ENCODE measurements at places on chromosomes 11 and 22. TPM values are rescaled to one million over a fixed set of nuclear protein-coding genes. Genes with fewer than 3 reads are reported as not detected.

FZD4 gene
- 0.42 TPM for total RNA-seq

SCGB2A2 gene
- not detected for total RNA-seq

CCDC81 gene
- total RNA-seq = 0.84 TPM

OR4C15 gene
- not detected for total RNA-seq

PRR5L gene
- 11.2 TPM for total RNA-seq

TEX12 gene
- total RNA-seq = not detected

PAX6 gene
- 1.5 TPM for total RNA-seq

GLYAT gene
- total RNA-seq = not detected

RFPL1 gene
- not detected for total RNA-seq

- no peak for DNase-seq
Measured at GRCh38 chr22:29145321-29146072, 60.2 kb upstream of the EMID1 start.

GRCh38 chr22:41074466-41074865 is 17.9 kb upstream of the EP300 start:
- DNase-seq = no peak

- DNase-seq = no peak
Measured at GRCh38 chr22:25928038-25928437, 186.1 kb downstream of the MYO18B start.

- DNase-seq = no peak
Measured at GRCh38 chr11:26344647-26345046, 12.7 kb downstream of the ANO3 start.

DNA sequence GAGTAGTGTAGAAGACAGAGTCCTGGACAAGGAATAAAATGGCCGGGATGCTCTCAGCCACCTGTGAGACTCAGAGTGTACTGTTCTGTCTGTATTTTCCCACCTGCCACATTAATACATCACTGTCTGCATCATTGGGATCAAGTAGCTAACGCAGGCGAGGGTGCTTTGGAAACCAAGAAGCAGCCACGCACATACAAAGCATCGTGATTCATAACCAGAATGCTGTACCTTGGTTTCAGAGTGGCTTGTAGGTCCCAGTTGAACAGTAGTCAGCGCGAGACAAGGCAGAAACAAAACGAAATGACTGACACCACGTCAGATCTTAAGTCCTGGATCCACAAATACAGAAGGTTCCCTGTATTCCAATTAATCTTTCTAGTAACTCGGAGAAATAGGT is 198.3 kb downstream of the GRIK4 start:
- DNase-seq = no peak

GRCh38 chr11:74579577-74580270 is 12.7 kb upstream of the POLD3 start:
- DNase-seq = no peak

DNA sequence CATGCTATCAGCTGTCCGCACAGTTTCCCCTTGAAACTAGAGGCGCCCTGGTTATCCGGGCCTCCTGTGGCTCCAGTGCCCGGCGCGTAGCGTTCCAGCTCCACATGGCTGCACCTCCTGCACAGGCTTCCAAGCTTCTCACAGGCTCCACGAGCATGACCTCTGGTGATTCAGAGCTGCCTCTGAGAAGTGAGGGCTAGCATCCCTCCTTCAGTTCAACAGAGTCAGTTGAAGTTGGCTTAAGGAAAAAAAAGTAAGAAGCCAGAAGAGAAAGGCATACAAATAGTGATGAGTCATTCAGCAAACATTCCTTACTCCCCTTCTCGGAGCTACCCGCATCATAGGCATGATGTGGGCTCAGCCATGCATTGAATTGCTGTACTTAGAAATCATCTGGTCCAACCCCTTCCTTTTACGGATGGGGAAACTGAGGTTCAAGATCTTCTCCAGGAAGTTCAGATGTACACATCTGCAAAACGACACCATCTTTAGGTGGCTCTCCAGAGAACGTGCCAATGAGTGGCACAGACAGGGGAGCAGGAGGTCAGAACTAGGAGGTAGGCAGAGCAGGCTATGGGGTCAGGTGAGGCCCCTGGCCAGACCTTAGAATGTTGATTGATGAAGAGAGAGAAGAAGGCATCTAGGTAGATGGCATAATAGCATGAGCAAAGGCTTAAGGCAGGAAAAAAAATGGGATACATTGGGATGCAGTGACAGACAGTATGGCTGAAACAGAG is 216.3 kb upstream of the TBCEL start:
- no peak for DNase-seq

DNA sequence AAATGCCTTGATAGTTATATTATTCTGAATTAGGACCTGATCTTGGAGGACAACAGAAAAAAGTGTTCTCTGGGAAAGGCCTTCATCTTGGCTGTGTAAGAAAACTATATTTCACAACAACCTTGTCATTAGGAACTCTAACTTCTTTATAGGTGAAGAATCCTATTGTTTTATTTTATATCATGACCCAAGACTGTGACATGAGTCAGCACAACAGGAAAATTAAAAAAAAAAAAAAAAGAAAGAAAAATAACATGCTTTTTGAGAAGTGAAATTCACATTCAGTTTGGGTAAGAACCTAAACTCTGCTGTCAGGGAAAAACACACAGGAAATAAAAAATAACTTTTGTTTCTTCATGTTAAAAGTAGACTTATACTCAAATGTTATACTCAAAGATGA is 11.7 kb upstream of the FOLR2 start:
- no peak for DNase-seq

DNA sequence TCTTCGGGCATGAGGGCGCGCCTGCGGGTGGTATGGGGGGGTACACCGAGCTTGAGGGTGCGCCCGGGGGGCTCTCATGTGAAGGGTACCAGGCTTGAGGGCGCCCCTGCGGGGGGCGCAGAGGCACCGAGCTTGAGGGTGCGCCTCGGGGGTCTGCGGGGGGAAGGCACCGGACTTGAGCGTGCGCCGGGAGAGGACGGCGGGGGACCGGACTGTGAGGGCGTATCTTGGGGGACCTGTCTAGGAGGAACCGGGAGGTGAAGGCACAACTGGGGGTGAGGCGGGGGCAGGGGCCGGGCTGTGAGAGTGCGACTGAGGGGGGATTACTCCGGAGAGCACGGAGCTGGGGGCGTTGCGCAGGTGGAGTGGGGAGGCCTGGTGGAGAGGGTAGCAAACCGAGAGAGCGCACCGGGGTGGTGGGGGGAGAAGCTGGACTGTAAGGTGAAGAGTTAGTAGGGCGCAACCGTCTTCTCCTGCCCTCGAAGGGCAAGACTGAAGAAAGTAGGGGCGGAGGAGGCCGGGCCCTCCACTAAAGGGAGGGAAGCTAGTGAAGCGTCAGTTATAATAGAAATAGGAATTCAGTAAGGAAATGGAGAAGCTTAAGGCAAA is 1.1 kb upstream of the DDX6 start:
- DNase-seq = peak; percentile 49

GRCh38 chr11:63937713-63938478 is 906 bp upstream of the NAA40 start:
- peak; percentile 16 for DNase-seq

DNA sequence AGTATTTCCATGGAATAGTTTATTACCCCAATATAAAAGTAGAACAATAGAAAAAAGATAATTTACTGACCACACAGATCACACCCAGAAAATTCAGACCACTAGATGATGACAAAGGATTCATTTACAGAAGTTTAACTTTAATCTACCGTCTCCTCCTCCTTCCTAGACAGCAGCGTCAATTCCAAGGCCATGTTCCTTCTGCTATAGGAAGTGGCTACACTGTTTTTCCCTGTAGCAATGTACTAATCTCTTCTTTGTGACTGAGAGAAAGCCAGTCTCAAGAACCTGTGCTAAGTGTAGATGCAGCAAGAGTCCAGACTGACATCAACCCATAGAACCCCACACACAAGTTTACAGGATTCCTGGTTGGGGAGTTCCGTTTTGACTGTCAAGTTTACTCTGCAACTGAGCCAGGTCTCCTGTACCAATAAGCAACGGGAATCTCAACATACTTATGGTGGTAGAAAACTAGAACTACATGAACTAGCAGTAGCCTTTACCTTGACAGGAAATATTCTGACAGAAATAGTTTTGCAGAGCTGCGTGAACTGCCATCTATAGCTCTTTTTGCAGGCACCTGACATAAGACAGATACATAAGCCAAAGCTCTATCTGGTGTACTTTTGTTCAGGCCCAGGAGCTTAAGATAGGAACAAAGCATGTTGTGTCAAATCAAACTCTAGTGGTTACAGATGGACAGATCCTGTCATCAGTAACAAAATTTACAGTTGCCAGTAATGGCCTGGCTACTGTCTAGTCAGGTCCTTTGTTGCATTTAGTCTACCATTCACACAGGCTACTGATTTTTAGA is 42.9 kb downstream of the MRTFA start:
- no peak for DNase-seq

GRCh38 chr11:128734103-128734831 is 40.4 kb downstream of the FLI1 start:
- no peak for DNase-seq

DNA sequence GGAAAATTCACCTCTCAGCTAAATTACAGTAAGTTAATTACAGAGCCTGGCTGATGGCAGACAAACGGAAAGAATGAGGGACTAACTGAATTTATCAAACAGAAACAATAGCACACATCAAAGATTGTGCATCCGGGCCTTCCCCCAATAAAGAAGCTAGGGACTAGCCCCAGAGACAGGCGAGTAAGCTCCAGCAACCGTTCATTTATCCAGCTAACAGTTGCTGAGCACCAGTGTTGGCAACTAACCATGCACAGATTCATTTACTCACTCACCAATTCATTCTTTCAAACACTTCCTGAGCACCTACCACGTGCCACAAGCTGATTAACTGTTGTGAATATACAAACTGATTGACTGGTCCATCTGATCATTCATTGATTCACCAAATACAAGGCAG is 51.2 kb downstream of the SMCO4 start:
- DNase-seq = peak; percentile 14

DNA sequence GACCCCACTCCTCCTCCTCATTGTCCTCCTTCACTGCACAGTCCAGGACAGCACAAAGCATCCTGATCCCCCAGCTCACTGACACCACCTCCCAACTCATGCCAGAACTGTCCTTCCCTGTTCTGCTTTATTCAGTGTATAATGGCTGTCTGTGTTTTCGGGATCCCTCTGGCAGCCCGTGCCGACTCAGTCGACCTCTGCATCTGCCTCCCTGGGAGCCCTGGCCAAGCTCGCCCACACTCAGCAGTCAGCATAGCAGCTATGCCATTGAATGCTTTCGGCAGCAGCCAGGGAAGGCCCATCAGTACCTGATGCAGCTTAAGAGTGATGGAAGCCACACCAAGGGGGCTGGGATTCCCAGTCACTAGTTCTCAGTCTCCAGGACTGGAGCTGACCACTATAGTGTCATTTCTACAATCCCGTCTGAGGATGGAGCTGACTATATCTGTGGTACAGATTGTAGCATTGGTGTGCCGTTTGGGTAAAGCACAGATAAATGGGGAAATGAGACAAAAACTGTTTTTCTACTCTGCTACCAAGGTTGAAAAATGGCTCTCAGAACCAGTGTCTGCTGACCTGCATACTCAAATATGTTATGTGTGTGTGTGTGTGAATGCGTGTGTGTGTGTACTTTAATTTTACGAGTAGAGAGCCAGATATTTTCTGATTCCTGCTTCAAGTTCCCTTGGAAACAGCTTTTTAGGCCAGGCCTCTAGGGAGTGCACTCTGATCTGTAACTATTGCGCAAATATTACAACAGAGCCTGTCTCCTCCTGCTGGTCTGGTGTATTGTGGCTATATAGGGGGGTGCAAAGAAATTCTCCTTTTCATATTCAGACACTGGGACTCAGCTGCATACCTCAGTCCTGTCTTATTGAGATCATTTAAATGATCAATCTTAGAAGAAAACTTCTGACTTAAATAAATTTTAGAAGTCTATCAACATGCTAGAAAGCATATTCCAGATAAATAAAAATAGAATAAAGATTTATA is 78.8 kb upstream of the TOP3B start:
- DNase-seq = no peak

DNA sequence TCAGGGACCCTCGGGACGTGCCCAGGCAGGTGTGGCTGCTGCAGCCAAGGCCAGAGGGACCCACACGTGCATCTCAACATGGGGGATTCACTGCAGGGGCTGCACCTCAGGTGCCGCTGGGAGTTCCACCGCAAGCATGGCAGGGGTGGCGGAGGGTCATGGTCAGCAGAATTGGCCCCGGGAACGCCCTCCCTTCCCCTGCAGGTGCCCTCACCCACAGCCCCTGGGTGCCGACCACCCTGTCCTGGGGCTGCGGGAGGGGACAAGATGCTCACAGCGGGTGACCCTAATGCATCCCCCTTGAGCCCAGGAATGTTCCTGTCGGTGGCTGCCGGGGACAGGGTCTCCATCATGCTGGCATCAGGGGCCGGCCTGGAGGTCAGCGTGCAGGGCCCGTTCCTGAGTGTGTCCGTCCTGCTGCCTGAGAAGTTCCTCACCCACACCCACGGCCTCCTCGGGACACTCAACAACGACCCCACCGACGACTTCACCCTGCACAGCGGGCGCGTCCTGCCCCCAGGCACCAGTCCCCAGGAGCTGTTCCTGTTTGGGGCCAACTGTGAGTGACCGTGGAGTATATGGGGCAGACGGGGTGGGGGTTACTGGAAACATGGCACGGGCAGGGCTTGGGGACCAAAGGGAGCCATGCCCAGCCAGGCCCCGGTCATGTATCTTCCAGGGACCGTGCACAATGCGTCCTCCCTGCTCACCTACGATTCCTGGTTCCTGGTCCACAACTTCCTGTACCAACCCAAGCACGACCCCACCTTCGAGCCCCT is 5.8 kb downstream of the SUSD2 start:
- DNase-seq = no peak

- no peak for DNase-seq
Measured at GRCh38 chr11:120139316-120140069, 1.6 kb upstream of the TRIM29 start.

DNA sequence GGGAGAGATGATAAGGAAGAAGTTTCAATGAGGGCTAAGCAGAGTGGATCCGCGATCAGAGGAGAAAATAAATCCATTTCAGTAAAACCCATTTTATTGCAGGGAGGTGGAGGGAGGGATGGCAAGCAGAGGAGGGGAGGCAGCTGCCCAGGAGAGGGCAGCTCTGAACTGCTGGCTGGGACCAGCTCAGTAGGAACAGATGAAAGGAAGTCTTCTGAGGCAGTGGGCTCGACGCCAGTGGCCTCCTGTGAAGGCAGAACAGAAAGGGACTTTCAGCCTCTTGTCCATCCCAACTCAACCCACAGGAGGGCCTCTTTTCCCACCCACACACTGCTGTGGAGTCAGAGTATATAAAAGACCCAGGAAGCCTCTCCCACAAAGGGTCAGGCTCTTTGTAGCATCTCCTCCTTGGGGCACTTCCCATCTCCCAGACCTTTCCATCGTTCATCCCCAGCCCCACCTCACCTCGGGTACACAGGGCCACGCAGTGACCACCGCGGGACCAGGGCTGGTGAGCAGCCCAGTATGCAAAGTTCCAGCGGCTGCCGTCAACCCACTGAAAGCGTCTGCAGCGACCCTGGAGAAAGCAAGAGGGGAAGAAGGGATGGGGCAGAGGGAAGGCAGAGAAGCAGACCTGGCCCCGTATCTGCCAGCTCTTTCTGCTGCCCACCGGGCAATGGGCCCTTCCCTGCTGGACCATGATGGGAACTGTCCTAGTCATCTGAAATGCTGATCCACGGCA is 3.0 kb downstream of the PRG2 start:
- no peak for DNase-seq

GRCh38 chr22:47210112-47210657 is 447.7 kb downstream of the TBC1D22A start:
- no peak for DNase-seq
